Activated CD4-positive, alpha-beta T cell treated with anti-CD3 and anti-CD28 coated beads, Interleukin-2, amount 10 ng/mL, durations not matched to agents 24 days and 14 days (primary cell): ENCODE measurements at places on chromosomes 11 and 22.

DNA sequence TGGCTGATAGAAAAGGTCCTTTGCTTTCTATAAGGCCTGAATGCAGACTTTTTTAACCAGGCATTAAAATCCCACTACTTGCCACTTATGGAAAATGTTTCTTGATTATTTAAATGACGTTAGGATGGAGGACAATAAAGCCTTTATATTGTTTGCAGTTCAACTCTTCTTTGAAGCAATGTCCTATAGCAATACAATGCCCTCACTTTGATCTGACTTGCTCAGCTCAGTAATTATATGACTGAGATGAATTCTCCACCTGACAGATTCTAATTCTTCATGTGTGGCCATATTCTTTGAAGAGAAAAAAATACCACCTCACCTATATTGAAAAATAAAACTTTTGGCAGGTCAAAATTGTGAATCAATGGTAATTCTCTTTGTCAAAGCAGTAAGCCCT lies 182.0 kb upstream of the MTMR2 start:
- no peak for DNase-seq

DNA sequence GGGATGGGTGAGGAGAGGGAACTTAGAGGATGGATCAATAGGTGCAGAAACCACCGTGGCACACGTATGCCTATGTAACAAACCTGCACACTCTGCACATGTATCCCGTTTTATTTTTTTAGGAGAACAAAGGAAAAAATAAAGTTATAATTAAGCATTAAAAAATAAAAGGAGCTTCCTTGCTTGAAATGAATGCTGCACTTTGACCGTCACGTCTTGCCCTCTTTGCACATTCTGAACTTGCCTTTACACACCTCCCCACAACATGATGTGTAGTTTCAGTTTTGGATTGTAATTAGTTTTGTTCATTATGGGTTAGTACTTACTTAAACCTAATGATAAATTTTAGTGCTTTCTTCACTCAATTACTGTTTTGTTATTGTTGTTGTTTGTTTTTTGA lies 3.1 kb upstream of the CSRP3 start:
- DNase-seq, result no peak

- no peak for DNase-seq
These were observed 16.3 kb upstream of the SORL1 start for GRCh38 chr11:121435551-121436511.

GRCh38 chr11:70872955-70873735 lies 379.2 kb downstream of the SHANK2 start:
- no peak for DNase-seq
